ENCODE measurements at places on chromosomes 13 and 19.
A peak's percentile ranks its signal among the peaks of the same experiment; 100 is the strongest.

- H3K36me3 ChIP-seq: no peaks in the 10 kb centered on the region
- peak overlapping the region; percentile 91 for H3K27ac ChIP-seq
- no peak for DNase-seq
- H3K4me1 ChIP-seq: peaks cover 29% of the 10 kb centered on the region
- peak overlapping the region; percentile 61 for H3K4me3 ChIP-seq
- H3K27me3 ChIP-seq: no peaks in the 10 kb centered on the region
These were observed 6.8 kb downstream of the TRAPPC6A start for GRCh38 chr19:45171211-45171623.

DNA sequence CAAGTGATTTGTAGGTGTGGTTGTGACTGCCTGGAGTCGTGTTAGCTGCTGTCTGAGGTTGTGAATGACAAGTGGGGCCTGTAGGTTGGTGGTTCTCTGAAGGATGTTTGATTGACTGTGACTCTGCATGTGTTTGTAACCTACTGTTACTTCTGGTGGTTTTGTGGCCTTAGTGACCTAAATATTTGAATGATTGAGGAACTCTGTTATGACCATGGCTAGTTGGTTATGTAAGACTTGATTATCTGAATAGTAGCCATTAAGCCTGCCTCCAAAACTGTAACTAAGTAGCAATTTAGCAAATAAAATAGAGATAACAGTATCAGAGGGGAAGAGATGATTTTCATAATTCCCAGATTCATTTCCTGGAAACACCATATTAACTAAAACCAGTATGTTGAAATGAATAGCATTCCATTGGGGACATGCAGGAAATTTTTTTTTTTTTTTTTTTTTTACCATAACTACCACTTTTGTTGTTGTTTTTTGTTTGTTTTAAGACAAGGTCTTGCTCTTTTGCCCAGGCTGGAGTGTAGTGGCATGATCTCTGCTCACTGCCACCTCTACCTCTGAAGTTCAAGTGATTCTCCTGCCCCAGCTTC, 865 bp downstream of the ZNF382 start:
- peaks cover 2% of the 10 kb centered on the region for H3K27me3 ChIP-seq
- peak overlapping the region; percentile 95 for H3K27ac ChIP-seq
- H3K4me1 ChIP-seq: peaks cover 18% of the 10 kb centered on the region
- H3K36me3 ChIP-seq: peaks cover 56% of the 10 kb centered on the region
- peak overlapping the region; percentile 94 for H3K4me3 ChIP-seq
- no peak for DNase-seq

DNA sequence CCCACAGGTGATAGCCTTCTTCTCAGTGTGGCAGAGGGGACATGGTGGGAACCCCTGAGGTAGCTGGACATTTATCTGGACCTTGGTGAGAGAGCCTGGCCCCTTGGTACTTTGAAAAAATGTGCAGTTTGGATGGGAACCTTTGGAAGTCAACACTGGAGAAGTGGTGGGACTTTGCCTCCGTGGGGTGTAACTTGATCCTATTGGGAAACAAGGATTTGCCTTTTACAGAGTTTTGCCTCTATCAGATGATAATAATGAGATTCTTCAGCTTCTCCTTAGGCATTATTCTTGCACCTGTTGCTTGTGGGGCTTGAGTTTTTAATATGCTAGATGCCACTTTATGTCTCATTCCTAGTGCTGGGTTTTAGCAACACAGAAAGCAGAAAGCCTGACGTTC, 99.0 kb downstream of the ERCC5 start:
- no peaks in the 10 kb centered on the region for H3K4me1 ChIP-seq
- H3K4me3 ChIP-seq: no peak overlapping the region
- H3K27me3 ChIP-seq: peaks cover 4% of the 10 kb centered on the region
- H3K36me3 ChIP-seq: no peaks in the 10 kb centered on the region
- H3K27ac ChIP-seq: no peak overlapping the region

DNA sequence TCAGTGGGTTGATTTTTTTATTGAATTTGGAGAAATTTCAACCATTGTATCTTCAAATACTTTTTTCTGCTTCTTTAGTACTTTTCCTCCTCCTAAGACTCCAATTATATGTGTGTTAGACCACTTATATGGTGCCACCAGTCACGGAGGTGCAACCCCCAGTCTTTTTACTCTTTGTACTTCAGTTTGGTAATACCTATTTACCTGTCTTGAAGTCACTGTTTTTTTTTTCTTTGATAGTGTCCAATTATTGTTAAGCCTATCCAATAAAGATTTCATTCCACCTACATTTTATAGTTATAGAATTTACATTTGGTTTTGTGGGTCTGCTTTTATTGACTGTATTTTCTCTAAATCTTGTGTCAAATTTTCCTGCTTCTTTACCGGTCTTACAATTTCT, 14.9 kb downstream of the ZNF283 start:
- no peak overlapping the region for H3K4me3 ChIP-seq
- H3K27me3 ChIP-seq: no peaks in the 10 kb centered on the region
- no peaks in the 10 kb centered on the region for H3K4me1 ChIP-seq
- no peak overlapping the region for H3K27ac ChIP-seq
- H3K36me3 ChIP-seq: peaks cover 93% of the 10 kb centered on the region

- DNase-seq: no peak
- no peaks in the 10 kb centered on the region for H3K4me1 ChIP-seq
- no peak overlapping the region for H3K4me3 ChIP-seq
- H3K36me3 ChIP-seq: no peaks in the 10 kb centered on the region
- H3K27ac ChIP-seq: no peak overlapping the region
These were observed 98.6 kb downstream of the IRS2 start for GRCh38 chr13:109687559-109688448.

DNA sequence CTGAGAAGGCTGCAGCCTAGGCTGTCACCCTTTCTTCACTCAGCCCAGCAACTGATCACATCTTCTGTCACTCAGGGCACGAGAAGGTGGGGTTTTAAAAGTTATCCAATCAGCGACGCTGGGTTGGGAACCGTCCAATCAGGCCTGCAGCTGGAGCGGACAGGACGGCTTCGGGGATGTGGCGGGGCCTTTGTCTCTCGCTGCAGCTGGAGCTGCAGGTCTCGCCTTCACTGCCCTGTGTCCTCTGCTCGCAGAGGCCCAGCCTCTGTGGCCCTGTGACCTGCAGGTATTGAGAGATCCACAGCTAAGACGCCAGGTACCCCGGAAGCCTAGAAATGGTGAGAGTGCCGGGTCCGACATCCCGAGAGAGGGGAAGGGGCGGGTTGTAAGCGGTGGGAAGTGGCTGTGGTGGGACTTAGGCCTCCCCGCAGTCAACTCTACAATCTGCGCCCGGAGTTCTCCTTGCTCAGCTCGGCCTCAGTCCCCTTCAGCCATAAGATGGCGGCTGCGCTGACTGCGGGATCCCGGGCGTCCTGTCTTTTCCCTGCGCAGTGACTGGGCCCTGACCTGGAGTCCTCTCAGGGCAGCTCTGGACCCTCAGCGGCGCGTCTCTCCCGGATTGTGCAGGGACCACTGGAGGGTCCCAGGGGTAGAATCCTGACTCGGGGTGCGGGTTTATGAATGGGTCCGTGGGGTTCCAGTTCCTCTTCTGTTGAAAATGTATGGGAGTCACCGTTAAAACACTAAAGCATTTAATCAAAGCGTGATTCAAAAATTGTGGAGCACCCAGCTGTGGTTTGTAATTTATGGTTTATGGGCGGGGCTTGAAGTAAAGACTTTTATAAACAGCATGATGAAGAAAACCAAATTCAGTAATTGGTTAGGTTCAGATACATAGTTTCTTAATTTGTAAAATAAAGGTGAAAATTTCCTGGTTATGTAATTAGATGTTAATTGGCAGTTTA, at the start of gene ZNF714:
Gene ZNF714 (plus strand): TSS at position 193 of the 965 bp plus-strand sequence. CDS start 16,066 bp downstream, outside the sequence.
- H3K27ac ChIP-seq: peak within 1 kb of the TSS; percentile 89
- DNase-seq: peak; percentile 77
- H3K27me3 ChIP-seq: no peaks in the 10 kb centered on the region
- H3K4me1 ChIP-seq: peaks cover 27% of the 10 kb centered on the region

DNA sequence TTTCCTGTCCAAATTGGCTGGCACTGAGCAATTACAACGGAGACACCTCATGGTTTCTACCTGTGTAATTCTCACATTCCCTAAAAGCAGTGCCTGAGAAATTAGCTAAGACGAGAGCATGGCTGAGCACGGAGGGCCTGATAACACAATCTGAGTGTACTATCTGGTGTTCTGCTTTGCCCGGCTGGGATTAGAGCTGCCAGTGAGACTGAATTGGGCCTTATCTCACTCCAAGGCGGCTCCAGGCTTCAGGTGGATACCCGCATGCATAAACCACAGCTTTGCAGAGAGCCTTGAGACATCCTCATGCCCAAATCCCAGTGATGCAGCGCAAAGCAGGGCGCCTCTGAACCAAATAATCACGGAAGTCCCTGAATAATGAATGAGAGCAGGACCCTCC, 172.3 kb downstream of the OXGR1 start:
- no peak for DNase-seq
- H3K27me3 ChIP-seq: no peaks in the 10 kb centered on the region
- H3K27ac ChIP-seq: no peak overlapping the region
- H3K4me3 ChIP-seq: no peak overlapping the region
